ENCODE measurements at places on chromosomes 4 and X.

DNA sequence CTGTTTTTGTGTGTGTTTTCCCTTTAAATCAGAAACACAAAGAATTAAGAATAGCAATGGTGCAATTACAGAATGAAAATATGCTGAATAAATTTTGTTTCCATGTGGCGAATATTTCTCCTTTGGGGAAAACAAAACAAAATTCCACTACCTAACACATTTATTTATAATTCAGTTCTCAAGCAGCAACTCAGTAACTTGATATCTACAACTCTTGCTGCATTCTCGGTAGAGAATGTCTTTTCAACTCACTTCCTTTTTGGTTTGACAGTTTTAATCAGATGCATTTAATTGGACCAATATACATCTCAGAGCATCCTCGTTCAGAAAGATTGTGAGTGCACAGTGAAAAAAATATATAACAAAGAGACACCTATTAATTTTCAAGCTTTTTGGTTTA, 30.8 kb downstream of the ZNF827 start:
- DNase-seq = no peak

- no peak for DNase-seq
These were observed 351.6 kb downstream of the GPM6A start for GRCh38 chr4:175460414-175460813.

GRCh38 chr4:81754169-81754568, 282.5 kb upstream of the RASGEF1B start:
- DNase-seq = no peak

- DNase-seq = no peak
These were observed 552.4 kb upstream of the MAGEB2 start for GRCh38 chrX:29662759-29663503.

DNA sequence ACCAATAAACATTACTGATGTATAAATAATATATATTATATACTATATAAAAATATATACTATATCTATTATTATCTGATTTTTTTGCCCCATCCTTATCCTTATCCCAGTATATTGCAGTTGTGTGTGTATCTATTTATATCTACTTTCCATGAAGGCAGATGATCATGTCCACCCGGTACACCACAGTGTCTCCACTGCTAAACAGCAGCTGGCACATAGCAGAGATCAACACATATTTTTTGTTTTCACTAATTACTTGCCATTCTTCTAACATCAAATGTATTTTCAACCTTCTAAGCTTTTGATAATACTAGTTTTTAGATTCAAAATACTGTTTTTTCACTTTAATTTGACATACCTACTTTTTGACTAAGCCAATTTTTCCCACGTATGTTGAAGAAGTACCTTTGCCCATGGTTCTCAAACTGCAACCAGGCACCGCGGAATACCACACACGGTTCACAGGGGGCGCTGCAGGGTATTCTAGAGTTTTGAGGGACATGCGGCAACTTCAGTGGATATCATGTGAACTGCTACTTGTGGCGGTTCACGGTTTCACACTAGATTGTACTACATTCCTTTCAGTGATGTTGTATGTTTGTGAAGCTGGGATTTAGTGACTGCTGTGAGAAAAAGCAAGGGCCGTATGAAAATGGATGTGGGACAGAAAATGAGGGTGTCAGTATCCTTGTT, 182.5 kb upstream of the NPY2R start:
- no peak for DNase-seq

DNA sequence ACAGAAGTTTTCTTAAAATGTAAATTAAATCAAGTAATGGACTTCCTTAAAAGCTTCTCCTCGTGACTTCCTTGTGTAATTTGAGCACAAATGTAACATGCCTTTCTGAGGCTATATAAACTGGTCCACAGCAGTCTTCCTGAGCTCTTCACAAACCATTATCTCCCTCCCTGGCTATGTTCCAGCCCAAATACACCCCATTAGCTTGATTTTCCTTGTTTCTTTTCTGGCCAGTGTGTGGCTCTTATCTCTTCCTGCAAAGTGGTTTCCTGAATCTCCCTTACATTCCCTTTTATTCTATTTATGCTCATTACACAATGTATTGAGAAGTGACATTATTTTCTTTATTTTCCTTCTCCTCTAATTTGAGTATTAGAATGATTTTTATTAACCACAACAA, 1085.3 kb upstream of the PCDH10 start:
- DNase-seq = no peak

- no peak for DNase-seq
These were observed 27.4 kb downstream of the WDFY3 start for GRCh38 chr4:84939113-84939512.

DNA sequence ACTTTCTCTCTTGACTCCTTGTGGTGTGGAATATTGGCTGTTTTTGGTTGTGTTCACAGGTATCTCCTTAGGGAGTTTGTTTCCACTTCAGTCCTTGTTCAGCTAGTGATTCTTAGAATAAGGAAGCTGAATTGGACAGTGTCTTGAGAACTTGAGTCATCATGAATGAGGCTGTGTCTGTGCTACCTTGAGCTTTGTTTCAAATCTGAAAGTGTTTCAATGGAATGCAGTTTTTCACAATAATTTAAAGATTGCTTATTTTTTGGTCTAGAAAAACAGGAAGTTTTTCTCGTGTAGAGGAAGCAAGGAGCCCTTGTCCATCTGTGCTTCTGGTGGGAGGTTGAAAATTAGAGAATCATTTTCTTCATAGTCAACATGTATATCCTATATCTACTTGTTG, 76.5 kb downstream of the ZNF518B start:
- DNase-seq = no peak

DNA sequence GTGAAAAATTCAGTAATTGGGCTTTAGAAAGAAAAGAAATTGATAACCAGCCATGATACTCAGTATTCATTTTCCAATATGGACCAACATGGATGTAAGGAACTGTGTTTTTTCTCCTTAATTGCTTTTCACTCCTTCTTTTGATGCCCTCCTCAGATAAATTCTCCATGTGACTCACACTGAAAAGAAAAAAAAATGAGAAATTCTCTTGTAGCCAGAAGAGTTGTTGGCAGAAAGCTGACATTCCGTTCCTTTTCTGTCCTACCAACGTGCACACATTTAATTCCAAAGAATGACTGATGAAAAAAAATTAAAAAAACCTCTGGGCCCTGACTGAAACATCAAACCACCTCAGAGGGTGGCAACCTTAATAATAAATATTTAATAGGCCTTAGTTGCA, 153.1 kb downstream of the AMELX start:
- no peak for DNase-seq

DNA sequence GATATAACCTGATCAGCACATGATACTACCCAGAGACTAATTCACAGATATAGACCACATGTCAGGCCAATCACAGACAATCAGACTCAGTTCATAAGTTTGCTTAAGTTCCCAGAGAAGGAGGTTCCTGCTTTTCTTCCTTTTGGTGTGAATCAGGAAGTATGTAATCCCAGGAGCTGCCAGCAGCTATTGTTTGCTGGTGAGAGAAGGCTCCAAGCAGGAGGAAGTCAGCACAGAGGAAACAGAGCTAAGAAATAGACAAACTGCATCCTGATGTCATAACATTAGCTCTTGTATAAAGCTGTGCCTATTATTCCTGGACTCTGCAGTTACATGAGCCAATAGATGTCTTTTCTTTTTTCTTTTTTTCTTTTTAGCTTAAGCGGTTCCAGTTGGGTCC, 50.9 kb downstream of the UCHL1 start:
- DNase-seq = no peak

- no peak for DNase-seq
These were observed 21.7 kb upstream of the MFAP3L start for GRCh38 chr4:170047771-170048354.

DNA sequence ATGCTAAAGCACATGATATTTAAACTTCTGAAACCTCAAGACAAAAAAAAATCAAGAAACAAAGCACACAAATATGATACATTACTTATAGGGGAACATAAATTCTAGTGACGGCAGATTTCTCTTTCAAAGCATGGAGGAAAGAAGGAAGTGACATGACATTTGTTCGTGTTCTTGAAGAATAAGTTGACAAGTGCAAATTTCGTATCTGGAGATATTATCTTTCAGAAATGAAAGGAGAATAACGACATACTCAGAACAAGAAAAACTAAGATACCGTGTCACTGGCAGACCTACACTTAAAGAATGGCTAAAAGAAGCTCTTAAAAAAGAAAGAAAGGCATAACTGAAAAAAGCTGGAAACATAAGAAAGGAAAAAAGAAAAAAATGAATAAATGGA, 16.6 kb downstream of the CENPVL2 start:
- no peak for DNase-seq

DNA sequence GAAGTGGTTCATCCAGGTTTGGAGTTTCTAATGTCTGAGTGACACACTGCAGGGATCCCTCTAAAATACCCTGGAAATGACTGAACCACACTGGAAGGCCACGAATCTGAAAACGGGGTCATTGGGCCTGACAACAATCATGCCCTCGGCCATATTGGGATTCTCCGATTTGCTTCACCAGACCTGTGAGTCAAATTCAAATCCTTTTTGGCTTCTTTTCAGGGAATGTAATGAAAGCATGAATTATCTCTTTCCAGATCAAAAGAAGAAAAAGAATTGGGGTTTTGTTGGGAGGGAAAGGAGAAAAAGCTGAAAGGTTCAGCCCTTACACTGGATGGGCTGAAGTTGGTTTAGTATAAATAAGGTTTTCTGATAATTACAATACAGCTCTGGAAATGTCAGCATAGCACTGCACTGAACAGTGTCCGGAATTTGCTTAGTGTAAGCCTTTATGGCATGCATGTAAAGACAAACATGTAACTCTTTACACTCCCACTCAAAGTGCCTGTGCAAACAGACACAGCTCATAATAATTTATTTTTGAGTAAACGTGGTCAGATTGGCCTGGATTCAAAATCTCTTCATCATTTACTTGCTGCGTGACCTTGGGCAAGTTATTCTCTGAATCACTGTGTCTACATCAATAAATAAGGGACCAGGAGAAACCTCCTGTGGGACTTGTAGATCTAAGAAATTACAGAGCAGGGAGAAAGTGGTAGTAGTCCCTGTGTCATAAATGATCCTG, 21.4 kb downstream of the CT47C1 start:
- DNase-seq = no peak

GRCh38 chr4:4507923-4508322, 33.9 kb downstream of the STX18 start:
- DNase-seq = no peak

GRCh38 chr4:26861434-26862186, 969 bp downstream of the STIM2 start:
- DNase-seq = no peak

GRCh38 chrX:30812326-30812725, 76.7 kb downstream of the TAB3 start:
- DNase-seq = no peak

- DNase-seq = no peak
These were observed 2.8 kb upstream of the SEL1L3 start for GRCh38 chr4:25865586-25865985.

DNA sequence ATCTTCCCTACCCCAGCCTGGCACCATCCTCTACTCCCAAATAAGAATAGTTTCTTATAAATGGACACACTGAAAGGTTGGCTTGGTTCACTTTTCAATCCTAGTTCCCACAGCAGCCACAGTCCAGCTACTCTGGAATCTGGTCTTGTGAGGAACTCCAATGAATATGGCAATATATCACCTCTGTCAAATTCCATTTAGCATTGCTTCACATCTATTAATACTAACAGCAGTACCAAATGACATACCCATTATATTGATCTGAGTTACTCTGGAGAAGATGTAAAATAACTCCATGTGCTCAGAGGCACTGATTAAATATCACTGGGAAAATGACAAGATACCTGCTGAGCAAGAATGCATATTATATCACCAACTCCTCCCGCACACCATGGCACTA, 8.6 kb downstream of the OPHN1 start:
- DNase-seq = no peak

- no peak for DNase-seq
These were observed 658 bp downstream of the ATP6AP2 start for GRCh38 chrX:40581336-40581920.

- DNase-seq = no peak
These were observed 11.0 kb downstream of the SOD3 start for GRCh38 chr4:24806206-24806990.

DNA sequence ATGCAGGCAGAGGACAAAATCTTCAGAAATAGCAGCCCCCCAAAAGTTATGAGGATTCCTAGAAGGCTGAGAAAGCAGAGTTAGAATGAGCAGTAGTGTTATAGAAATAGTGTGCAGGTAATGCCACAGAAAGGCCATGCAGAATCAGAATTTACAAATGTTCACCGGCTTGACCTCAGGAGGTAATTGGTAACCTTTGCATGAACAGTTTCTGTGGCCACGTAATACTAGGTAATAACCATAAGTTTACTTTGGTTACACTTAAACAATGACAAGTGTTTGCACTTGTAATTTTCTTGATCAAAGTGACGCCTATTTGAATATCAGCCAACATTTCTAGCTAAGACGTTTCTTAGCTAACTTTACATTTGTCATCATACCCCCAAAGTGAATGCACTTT, 393.6 kb downstream of the GPAT3 start:
- no peak for DNase-seq

Data from GOT3 (cell line).